ENCODE measurements at places on chromosomes 16 and 17.

DNA sequence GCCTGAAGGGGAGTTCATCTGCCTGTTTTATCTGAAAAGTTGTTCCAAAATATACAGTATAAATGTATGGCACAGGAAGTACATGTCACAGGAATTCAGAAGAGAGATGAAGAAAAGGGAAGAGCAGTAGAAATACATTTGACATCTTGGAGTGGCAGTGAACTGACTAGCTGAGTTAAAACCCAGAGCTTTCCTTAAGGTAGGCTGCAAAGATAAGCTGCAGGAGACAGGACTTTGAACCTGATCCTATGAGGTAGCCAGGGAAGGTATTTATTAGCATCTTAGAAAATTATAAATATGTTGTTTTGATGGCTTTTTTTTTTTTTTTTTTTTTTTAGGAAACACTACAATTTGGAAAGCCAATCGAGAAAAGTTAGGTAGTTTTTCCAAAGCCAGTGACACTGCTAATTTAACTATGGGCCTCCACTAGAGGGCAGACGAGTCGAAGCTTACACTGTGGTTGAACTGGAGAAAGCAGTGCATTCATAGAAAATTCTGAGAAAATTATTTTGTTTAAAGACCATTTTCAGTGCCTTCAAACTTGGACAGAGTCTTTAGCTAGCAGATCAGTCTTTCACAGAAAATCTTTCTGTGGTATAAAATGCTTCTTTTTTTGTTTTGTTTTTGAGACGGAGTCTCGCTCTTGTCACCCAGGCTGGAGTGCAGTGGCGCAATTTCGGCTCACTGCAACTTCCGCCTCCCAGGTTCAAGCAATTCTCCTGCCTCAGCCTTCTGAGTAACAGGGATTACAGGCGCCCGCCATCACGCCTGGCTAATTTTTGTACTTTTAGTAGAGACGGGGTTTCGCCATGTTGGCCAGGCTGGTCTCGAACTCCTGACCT lies 122.3 kb downstream of the SSH2 start:
- DNase-seq: peak; percentile 77

GRCh38 chr16:79107301-79107700 lies 493.2 kb downstream of the MAF start:
- no peak for DNase-seq

DNA sequence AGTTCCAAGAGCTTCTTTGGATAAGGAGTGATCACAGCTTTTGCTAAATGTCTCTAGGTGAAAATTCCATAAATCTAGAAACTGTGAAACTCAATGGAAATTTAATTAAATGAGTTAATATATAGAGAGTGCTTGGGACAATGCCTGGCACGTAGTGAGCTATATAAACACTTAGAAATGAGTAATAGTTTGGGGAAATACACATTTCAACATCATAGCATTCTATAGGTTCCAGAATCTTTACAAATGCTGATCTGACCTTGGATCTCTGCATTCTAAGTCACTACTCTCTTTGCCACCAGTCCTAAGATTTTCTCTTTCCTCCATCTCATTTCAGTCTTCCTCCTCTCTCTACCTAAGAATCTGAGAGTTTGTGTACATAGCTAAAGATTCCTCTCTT lies 175.6 kb downstream of the SOX9 start:
- no peak for DNase-seq

DNA sequence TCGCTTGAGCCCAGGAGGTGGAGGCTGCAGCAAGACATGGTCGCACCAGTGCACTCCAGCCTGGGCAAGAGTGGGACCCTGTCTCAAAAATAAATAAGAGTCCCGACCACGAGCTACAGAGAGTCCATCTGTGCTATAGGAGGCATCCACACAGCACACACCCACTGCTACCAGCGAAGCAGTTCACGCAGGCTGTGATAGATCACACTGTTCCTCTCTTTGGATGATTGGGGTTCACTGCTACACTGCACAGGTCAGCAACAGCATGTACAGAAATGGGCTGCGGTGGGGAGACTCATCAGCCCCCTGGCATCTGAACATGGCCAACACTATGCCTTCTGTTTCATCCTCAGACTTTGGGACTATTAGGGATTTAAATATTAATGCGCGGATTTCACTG lies 33.8 kb downstream of the PMM2 start:
- no peak for DNase-seq

- peak; percentile 29 for DNase-seq
These were observed 39.7 kb upstream of the PVALEF start for GRCh38 chr17:81125573-81126081.

- DNase-seq: peak; percentile 87
These were observed 922 bp upstream of the SLC2A4 start for GRCh38 chr17:7280519-7281073.

DNA sequence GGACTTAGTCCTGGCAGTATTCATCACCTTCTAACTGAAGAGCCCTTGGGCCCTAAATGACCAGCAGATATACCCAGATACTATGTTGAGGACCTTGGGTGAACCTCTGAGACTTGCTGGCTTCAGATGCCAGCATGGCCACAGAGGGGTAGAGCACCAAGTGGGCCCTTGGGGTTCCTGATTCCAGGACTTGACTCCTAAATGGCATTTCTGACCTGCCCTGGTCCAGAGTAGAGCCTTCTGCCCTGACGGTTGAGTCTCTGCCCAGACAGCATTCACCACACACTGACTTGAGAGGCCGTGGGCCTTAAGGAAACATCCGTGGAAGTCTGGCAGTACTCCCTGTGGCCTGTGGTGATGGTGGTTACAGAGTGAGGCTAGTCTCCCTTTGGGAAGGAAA lies 2.8 kb upstream of the APPBP2 start:
- no peak for DNase-seq

GRCh38 chr17:7311110-7311705 lies 3.8 kb downstream of the EIF5A start:
- no peak for DNase-seq

GRCh38 chr16:89555780-89556179 lies 4.7 kb upstream of the RPL13 start:
- no peak for DNase-seq

GRCh38 chr16:1494711-1495110 lies 1.6 kb downstream of the TELO2 start:
- DNase-seq: no peak

DNA sequence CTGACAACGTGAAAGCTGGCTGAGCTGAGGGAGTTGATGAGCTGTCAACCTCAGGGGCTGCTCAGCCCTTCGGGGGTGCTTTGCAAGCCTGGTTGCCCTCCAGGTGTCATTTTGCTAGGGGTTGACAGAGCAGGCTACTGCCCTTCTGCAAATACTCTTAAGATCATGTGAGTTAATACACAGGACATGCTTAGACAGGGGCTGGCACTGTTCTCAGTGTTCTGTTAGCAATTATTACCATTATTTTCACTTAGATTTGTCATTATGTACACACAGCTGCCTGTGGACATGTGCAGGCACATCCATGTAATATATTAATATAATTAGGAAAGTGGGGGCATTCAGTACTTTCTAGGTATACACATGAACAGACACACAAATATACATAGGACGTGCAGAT lies 554.3 kb upstream of the HSBP1 start:
- no peak for DNase-seq

DNA sequence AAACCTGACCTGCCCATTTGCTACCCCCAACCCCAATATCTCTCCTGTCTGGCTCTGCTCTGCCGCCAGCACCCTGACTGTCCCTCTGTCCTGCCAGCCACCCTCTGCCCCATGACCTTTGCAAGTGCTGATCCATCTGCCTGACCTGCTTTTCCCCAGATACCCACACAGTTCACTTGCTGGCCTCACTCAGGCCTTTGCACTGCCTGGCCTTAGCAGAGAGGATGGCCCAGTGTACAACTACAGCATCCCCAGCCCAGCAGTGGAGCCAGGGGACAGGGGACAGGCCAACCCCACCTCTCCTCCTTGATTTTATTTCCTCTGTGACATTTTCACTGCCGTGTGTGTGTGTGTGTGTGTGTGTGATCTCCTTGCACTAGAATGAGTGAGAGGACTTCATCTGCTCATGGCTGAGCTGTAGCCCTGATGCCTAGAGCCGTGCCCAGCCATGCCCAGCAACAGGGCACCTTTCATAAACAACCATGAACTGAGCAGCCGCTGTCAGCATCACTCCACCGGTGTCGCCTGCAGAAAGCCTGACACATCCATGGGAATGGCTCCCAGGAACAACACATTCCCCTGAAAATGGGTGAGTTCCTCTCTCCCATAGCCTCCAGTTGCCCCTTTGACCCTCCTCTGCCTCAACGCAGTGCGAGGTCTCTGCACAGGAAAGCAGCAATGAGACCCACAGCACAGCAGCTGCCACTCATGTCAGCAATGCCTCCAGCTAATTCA lies 36.0 kb upstream of the RBFOX3 start:
- DNase-seq: no peak

- DNase-seq: no peak
These were observed 785.6 kb upstream of the CDH8 start for GRCh38 chr16:62821824-62822223.
